ENCODE measurements at places on chromosomes 4 and X.

DNA sequence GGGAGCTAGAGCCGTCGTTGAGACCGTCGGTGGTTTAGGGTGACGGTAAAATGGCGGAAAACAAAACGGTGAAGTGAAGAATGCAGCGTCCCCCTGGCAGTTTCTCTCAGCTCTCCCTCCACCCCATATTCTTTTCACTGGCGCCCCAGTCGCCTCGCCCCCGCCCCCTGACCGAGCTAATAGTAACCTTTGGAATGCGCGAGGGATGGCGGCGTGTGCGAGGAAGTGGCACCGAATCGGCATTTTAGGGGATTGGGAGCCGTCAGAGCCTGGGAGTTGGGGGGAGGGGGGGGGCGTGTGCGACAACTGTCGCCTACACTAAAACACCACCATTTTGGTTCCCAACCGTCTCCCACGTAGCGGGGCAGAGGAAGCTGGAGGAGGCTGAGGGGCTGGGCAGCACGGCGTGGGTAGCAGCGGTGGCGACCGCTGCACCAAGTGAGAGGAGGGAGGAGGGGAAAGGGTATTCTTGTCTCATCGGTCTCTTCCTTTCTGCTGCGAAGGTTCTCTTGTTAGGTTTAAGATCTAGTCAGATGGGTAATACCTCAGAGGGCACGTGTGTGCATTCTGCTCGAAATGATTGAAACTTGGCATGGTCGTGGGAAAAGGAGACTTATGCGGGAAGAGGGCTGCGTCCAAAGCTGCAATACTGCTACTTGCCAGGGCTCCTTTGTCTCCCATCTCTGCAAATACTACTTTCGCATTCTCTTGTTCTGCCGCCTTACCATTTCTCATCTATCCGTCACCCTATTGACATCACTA, 840 bp downstream of the ZNF711 start:
- DNase-seq = no peak

- no peak for DNase-seq
Measured at GRCh38 chr4:26132858-26133257, 188.0 kb upstream of the RBPJ start.

- peak; percentile 2 for DNase-seq
Measured at GRCh38 chrX:75746891-75747639, 38.0 kb downstream of the MAGEE2 start.

DNA sequence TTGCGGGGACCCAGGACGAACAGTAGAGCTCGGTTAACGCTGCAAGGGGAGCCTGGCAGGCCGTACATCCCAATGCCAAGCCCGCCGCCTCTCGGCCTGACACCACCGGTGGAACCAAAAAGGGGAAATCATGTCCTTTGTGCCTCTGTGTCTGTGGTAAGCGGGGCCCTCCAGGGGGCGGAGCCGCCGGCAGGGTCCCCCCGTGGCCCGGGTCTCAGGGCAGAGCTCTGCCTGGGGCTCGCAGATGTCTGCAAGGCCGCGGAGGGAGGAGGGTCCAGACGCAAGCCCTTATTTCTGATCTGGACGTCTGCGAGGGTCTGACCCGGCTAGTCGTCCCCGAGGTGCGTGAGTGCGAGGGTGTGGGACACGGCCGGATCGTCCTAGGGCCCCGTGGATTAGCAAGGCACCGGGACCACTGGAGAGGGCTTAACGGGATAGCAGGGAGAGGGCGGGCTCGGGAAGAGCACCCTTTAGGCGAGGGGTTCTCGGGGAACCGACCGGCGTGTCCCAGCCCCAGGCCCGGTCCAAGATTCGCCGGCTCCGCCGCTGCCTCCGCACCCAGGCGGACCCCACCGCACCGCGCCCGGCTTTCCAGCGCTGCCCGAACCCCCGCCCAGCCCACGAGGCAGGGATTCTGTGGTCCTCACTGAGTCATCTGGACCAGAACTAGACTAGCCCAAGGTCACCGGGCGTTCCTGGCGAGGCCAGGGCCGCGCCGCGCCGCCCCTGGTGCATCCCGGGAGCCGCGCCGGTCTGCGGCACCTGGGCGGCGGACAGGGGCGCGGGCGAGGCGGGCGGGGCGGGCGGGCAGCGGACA, 863 bp upstream of the FAM193A start:
- DNase-seq = peak; percentile 26

DNA sequence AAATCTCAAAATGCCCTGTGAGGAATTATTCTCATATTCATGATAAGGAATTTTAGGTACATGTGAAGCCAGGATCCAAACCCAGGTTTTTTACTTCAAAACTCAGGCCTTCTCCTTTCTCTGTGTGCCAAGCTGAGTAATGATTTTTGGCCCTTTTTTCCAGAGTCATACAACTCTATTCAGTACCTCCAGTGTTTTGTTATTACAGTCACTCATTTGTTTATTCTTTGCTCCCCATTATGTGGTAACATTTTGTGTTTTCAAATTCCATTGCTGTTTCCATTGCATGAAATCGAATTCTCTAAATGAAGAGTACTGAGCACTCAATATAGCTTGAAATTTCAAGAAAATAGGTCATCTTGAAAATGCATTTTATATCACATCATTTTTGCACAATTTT, 315.4 kb downstream of the NR3C2 start:
- no peak for DNase-seq

DNA sequence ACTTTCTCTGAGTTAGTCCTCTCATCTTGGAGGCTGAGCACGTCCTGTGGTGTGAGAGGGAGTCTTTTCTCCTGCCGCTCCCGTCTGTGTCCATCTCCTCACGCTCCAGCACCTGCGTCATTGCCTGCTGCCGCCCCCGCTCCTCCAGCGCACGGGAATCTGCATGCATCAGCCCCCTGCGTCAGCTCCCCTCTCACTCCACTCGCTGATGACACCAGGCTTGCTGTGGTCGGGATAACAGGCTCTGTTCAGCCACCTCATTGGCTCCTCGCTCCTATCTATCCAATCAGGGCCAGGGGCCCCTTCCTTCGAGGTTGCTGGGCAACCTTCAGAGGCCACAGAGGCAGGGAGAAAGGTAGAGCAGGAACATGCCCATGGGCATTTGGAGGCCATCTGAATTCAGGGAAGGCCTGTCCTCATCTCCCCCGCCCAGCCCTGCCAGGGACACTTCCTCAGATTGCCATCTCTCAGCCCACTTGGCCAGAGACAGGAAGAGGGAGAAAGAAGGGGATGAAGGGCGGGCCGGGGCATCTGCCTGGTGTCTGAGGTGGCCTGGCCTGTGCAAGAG, 9.3 kb downstream of the ZNF185 start:
- DNase-seq = no peak

GRCh38 chrX:150508018-150508417, 60.4 kb upstream of the MTM1 start:
- DNase-seq = no peak

- DNase-seq = no peak
Measured at GRCh38 chr4:39698424-39699009, 581 bp downstream of the UBE2K start.

DNA sequence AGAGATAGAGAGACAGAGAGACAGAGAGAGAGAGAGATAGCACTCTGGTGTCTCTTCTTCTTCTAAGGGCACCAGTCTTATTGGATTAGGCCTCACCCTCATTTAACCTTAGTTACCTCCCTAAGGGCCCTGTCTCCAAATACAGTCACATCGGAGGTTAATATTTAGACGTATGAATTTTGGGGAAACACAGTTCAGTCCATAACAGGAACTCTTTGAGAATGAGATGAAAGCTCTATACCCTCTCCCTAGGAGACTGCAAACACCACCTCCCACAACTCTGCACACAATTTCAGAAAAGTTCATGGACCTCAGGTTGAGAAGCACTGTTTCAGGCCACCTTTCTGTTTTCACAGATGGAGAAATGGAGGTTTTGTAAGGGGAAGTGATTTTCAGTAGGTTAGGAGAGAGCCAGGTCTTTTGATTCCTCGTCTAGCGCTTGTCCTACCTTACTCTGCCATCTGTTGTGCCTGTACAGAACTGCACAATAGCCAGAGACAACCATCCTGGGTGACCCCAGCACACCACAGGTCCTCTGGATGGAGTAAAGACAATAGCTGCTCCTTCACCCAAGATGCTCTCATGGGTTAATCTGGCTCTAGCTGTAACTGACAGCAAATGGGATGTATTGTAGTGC, 16.9 kb upstream of the LOC101059915 start:
- no peak for DNase-seq

DNA sequence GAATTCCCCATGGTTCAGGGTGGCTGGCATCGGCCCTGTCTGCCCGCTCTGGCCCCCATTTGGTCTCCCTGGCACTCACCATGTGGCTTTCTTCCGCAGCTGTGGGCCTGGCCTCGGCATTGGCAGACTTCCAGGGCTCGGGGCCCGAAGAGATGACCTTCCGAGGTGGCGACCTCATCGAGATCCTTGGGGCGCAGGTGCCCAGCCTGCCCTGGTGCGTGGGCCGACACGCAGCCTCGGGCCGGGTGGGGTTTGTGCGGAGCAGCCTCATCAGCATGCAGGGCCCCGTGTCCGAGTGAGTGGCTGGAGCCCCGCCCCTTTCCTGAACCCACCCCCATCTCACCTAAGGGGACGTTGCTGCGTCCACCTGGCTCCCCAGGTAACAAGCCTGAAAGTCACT, 20.1 kb downstream of the SH3TC1 start:
- DNase-seq = no peak

DNA sequence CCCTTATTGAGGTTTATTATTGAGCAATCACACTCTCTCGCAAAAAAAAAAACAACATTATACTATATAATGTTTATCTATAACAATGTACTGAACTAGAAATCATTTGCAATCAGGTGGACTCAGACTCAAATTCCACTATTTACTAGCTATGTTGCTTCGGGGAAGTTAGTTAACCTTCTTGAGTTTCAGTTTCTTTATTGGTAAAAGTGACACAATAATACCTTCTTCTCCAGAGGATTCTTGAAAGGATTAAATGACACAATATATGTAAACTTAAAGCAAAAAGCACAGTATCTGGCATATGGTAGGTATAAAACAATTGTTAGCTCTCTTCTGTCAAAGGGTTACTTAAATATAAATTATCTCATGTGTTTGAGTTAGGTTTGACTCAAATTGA, 31.5 kb upstream of the HDAC8 start:
- no peak for DNase-seq

DNA sequence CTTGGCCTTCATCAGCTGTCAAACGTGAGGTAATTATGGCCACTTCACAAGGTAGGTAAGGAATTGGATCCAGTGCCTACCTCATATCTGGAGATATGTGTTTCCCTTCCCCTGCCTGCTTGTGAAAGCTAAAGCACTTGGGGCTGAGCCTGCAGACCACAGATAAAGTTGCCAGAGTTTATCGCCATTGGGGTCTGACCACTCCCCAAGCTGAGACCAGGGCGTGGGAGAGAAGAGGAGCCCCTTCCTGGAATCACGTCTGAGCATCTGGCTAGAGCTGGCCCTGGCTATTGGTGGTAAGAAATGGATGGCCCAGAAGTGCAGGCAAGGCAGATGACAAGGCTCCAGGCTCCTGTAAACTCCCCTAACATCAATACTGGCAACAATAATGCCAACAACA, 2.7 kb downstream of the ALAS2 start:
- DNase-seq = no peak

GRCh38 chrX:153565996-153566580, 32.9 kb downstream of the CCNQ start:
- no peak for DNase-seq

GRCh38 chr4:1169171-1169671, 3.2 kb downstream of the SPON2 start:
- no peak for DNase-seq

- DNase-seq = no peak
Measured at GRCh38 chrX:45142185-45142584, 58.5 kb downstream of the DIPK2B start.

GRCh38 chr4:27619435-27619834, 758.8 kb downstream of the STIM2 start:
- DNase-seq = no peak

GRCh38 chr4:31964685-31965084, 1244.5 kb downstream of the PCDH7 start:
- no peak for DNase-seq

DNA sequence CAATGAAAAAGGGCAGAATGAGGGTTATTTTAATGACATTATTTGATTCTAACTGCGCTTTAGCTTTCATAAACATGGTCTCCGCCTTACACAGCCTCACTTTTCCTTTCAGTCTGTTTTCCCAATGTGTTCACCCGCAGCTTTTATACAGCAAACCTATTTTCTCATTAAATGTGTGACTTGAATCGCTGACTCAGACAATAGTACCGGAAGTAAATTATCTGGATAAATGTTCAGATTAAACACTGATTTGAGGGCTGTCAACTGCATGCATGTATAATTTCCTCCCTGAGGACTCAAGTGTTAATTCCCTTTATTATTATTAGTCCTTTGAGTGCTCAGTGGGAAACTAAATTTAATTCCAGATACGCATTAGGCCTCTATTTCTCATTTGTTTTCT, 117.3 kb downstream of the FAM133A start:
- DNase-seq = no peak

GRCh38 chr4:87337361-87337760, 14.7 kb upstream of the HSD17B13 start:
- no peak for DNase-seq

- no peak for DNase-seq
Measured at GRCh38 chr4:24131954-24132673, 242.3 kb upstream of the PPARGC1A start.

GRCh38 chr4:162793571-162793970, 373.1 kb downstream of the NAF1 start:
- DNase-seq = no peak

DNA sequence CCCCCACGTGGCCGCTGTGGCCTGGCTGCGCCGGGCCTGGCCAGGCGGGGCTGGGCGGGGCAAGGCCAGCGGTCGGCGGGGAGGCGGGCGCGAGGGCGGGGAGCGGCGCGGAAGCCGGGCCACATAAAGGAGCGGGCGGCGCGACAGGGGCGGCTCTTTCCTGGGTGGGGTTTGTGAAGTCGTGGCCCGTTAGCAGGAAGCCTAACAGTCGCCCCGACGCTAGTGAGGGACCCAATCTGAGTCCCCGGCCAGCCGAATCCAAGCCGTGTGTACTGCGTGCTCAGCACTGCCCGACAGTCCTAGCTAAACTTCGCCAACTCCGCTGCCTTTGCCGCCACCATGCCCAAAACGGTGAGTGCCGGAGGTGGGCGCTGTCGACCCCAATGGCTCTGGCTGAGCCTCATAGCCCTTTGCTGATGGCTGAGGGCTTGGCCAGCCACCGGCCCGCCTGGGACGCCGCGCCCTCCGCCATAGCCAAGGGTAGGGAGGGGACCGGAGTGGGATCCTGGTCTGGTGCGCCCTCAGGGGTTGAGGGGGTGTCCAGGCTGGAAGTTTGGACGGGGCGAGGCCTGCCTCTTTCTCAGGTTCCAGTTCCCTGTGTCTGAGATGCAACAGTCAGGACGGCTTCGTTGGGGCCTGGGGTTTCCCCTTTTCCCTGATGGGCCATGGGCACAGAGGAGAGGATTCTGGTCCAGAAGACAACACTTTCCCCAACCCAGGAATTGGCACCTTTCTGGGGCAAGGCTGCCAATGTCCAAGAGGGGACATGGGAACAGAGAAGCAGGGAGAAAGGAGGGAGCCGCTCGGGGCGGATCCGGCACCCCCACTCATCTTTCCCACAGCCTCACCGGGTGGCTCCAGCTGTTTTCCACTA, at the start of gene MSN:
MSN (plus strand) TSS at position 152 of the 874 bp plus-strand sequence; CDS start at position 340, 188 bp downstream.
- peak; percentile 68 for DNase-seq

GRCh38 chrX:47313056-47313455, 57.3 kb upstream of the ZNF157 start:
- DNase-seq = no peak
